ENCODE measurements at places on chromosomes 1 and 21.

GRCh38 chr1:10179406-10180091, 30.8 kb upstream of the KIF1B start:
- DNase-seq, result no peak

- DNase-seq, result no peak
Observed at GRCh38 chr1:191993549-191993948, 164.7 kb upstream of the RGS18 start.

DNA sequence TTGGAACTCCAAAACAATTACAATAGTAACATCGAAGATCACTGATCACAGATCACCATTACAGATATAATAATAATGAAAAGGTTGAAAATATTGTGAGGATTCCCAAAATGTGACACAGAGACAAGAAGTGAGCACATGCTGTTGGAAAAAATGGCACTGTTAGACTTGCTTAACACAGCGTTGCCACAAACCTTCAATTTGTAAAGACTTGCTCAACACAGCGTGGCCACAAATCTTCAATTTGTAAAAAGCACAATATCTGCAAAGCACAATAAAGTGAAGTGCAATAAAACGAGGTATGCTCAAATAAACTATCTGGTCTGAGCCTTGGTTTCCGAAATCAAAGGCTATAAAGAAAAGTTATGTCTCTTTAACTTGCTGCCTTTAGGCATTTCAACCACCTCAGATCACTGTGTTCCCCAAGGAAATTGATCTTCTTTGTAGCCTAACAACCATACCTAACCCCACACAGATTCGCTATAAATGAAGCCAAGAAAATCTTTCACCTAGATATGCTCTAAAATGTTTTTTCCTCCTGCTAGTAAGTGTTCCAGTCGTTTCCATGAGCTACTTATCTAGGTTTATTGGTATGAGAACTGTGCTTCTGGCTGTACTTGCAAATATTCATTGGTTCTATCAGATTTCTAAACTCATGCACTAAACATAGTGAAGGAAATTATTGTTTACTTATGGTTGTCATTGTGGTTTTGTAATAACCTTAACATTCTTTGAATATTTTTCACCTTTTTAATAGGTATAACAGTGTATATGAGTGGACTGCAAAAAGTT, 13.1 kb upstream of the LPGAT1 start:
- DNase-seq, result no peak

DNA sequence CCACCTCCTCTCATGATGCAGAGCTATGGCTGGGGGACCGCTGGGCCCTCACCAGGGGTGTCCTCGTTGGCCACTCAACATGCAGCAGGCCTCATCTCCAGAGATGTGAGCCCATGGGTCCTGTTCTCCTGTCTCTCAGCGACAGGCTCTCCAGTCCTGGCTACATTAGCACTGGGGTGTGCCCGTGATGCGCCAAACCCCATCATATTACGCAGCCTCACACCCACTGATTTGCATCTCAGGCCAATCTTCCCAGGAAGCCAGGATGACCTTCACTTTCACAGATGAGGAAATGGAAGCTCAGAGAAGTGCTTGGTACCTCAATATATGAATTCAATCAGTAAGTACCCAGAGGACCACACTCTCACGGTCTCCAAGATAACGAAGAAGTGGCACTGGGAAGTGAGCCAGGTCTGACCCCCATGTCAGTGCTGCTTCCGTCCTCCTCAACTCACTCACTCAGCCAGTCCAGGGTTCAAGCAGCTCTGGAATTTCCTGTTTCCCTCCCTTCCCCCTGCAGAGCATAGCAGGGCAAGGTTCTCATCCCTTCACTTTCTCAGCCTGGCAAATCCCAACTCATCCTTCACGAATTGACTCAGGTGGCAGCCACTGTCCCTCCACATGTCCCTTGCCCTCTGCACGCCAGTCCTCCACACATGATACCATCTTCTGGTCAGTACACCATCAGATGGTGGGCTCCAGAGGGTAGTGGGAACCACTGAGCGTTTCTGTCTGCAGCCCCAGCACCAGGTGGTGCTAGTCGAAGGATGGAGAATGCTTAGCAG, 28.9 kb upstream of the EVA1B start:
- DNase-seq, result no peak

- DNase-seq, result no peak
Observed at GRCh38 chr1:74763807-74764206, 30.9 kb downstream of the TYW3 start.

- DNase-seq, result no peak
Observed at GRCh38 chr1:17232759-17233661, 15.9 kb upstream of the PADI3 start.

DNA sequence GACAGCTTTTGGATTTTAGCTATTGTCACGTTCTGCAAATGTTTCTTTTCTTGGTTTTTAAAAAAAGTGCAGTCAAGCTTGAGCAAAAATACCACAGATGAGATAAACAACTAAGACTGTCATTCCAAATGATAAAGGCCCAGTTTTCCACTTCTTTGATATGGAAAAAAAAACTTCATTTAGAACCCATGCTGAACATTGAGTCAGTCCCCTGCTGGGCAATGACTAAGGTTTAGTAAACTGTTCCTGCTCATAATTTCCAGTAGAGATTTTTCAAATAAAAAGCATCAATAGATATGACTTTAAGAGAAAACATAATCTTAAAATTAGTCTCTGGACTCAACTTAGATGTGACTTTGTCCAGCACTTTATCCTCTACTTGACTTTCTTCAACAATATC, 167.9 kb upstream of the C8B start:
- DNase-seq, result no peak

DNA sequence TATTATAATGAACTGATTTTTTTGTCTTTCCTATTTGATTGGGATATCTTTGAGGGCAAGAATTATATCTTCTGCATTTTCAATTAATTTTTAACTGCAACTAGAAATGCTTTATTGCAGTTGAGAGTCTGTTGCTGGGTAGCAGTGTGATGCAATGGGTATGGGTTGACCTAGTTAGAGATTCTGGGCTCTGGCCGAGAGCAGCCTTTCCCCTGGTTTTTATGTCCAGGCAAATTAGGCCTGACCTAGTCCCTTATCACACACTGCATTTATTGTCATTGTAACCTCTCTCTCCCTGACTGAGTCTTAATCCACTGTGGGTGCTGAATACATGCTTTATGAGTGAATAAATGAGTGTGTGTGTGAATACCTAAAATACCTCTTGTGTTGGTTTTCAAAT, 206.4 kb upstream of the PTGFR start:
- DNase-seq, result no peak

- DNase-seq, result peak; percentile 15
Observed at GRCh38 chr1:66371233-66372005, 162.5 kb upstream of the SGIP1 start.

GRCh38 chr1:1344655-1345361, 4.4 kb downstream of the DVL1 start:
- DNase-seq, result no peak

DNA sequence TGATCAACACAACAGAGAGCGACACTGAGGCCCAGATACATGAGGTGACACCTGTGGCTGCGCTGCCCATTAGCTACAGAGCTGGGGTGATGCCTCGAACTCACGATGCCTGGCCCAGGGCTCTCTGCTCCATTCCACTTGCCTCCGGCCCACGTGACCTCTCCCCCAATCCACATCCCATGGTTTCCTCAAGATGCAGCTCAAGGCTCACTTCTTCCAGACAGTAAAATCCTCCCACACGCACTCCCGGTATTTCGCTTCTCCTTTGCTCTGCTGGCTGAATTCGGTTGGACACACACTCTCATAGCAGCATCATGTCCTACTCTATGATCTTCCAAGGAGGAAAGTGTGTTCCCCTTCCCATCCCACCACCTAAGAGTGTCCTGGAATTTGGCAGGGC, 672.5 kb downstream of the KIF26B start:
- DNase-seq, result no peak

DNA sequence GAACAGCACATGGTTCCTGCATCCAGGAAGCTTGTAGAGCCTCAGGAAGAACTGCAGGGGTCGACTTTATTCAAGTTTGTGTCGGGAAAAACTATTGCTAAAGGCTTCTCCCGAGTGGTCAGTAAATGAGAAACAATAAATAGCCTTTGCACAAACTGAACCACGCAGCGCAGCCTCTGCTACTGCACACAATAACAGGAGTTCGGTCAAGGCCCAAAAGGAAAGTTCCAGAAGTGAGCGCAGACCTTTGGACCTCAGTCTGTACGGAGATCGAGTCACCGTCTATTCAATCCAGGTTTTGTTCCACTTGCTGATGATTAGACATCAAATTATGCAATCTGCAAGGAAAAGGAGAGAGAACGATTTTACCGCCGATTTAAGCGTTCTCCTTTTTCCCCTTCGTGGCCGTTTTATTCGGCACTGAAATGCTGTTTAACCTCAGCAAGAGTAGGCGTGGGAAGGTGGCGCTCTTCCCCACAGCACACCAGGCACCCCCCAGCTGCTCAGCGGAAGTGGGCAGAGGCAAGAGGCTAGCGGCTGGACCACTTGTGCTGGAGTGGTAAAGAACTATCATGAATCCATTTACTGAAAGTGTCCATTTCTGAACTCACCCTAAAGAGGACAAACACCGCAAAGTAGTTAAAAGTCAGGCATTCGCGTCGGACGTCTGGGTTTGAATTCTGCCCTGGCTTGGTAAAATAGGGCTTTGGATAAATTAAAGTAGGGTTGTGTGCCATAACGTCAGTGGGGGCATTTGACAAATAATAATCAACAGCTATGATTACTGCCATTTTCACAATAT, 6.1 kb upstream of the LHX8 start:
- no peak for DNase-seq

DNA sequence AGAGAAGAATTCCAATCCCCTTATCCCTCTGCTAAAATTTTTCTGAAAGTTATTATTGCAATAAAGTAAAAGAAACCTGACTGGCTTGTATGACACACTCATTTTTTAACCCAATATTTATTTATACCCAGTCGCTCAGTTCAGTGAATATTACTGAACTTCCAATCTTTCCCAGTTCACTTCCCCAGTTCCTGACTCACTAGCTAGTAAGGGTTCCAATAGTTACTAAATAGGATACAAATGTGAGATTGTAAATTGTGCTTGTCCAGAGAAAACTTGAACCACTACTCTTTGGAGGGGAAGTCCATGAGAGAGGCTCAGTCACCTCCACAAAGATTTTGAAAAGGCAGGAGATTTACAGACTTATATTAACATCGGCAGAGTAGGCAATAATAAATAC, 31.4 kb downstream of the PRDX6 start:
- DNase-seq, result no peak

Measured in activated T-helper 1 cell treated with anti-CD3 and anti-CD28 coated beads, Interleukin-12 subunit alpha, Interleukin-12 subunit beta, Interleukin-2, Interleukin-4 antibody, amounts not matched to agents 30 ng/mL and 10 ng/mL and 1 ng/mL, durations not matched to agents 14 hours and 24 hours and 36 hours (primary cell).